AG04450 (cell line): ENCODE measurements at places on chromosomes 4 and X.
A peak's percentile ranks its signal among the peaks of the same experiment; 100 is the strongest.

DNA sequence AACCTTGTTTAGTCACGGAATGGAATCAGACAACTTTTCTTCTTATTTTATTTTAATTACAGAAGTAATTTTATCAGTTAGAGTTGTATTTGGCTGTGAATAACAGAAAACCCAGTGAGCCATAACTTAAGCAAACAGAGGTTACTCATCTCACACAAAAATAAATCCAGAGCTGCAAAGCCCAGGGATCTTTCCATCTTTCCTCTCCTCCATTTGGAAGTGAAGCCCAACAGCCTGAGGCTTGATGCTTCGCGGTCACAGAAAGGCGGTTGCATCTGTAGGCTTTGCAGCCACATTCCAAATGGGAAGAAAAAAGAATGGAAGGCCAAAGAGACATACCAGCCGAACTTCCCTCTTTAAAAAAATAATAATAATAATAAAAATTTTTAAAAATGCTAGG, 22.6 kb downstream of the CHRNA9 start:
- DNase-seq = no peak

DNA sequence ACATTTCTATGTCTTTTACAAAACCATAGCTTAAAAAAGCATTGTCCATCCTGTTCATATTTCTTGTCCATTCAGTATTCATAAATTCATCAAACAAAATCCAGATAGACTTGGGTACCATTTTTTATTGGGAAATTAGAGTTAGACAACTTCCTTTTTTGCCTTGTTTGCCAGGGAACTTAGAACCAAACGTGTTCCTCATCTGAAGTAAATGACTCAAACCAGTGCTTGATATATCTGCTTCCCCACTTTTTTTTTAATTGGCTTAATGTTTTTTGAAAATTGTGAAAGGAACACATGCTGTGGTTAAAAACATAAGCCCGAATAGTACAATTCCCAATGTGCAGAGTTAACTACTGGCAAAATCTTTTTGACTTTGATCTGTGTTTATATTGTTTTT, 44.2 kb downstream of the DLG3 start:
- DNase-seq = no peak

GRCh38 chr4:156137679-156138473, 184.2 kb upstream of the CTSO start:
- DNase-seq = no peak

GRCh38 chr4:32172086-32172485, 1451.9 kb downstream of the PCDH7 start:
- no peak for DNase-seq

DNA sequence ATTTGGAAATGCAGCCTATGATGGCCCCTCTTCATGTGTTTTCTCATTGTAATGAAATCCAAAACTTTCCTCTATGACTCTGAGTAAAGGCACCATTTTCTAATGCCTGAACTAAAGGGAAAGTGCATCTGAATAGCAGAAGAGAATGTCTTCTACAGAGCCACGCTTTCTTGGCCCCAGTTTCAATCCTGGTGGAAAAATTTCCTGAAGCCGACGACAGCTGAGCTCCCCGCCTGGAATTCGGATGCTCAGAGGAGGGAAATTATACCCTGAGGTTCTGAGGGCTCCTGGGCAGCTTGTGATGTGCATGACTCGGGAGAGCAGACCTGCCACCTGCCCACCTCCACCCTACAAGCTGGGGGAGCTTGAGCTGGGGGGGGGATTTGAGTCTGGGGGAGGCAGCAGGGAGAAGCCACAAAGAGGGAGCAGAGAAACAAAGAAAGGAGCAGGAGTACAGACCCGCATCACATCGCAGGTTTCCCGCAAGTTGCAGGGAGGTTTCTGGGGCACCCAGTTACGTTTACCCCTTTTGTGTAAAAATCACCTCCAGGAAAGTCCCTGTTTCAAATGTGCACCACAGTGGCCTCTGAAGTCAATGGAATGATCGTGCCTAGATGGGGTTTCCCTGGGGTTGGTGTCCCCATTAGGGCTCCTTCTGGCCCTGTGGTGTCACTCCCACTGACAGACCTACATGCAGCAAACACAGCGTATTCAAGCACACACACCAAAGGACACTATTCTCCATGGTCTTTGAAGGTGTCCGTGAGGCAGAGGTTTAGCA, 145.6 kb upstream of the RBPJ start:
- DNase-seq = no peak

DNA sequence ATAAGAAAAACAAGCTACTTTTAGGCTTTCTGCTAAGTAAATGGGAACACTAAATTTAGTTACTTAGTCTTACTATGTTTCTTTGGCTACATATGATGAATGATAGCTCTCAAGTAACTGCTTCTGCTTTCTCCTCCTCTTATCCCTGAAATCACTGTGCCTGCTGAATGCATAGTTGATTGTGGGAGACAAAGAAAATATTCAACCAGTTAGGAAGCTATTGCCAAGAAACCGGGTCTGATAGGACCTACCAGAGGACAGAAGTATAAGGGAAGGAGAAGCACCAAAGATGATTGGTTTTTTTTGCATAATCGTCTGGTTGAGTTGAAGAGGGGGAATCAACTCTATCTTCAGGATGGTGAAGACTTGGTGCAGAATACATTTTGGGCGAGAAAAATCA, 28.0 kb upstream of the NDUFC1 start:
- no peak for DNase-seq

GRCh38 chr4:143307531-143307930, 29.1 kb upstream of the GAB1 start:
- no peak for DNase-seq

DNA sequence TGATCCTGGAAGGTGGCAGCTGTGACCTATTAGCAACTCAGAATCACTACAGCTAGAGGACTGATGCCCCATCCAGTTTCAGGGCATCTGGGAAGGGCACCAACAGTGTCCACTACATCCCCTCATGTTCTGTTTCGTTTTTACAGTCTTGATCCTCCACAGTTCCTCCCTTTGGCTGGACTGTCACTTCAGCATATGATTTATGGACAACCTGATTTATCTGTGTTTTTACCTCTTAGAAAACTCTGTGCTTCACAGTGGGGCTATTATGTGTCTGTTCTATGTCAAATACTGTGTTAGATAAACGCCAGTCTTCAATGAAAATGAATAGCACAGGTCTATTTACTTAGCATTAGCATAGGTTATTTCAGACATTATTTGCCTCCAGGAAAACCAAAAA, 63.1 kb upstream of the GRPR start:
- DNase-seq = no peak

DNA sequence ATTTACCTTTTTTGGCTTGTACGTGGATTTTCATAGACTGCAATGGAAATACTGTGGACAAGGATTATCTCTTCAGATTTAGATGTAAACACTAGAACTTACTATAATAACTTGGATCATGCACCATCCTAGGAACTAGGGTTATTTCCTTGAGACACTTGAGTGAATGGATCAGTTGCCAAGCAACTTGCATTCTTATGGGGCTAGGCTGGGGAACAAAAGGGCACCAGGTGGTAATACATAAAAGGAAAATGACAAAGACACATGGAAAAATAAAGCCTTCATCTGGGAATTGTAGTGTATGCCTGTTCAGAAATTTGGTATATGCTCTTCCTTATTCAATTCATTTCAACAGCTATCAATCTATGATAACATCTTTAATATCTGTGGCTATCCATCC, 247.1 kb downstream of the SPRY1 start:
- no peak for DNase-seq

- DNase-seq = no peak
Measured at GRCh38 chr4:66930206-66930605, 615.1 kb downstream of the CENPC start.

- DNase-seq = no peak
Measured at GRCh38 chr4:45078201-45078600, 351.8 kb upstream of the GNPDA2 start.

- no peak for DNase-seq
Measured at GRCh38 chrX:124493984-124494383, 147.6 kb downstream of the SH2D1A start.

DNA sequence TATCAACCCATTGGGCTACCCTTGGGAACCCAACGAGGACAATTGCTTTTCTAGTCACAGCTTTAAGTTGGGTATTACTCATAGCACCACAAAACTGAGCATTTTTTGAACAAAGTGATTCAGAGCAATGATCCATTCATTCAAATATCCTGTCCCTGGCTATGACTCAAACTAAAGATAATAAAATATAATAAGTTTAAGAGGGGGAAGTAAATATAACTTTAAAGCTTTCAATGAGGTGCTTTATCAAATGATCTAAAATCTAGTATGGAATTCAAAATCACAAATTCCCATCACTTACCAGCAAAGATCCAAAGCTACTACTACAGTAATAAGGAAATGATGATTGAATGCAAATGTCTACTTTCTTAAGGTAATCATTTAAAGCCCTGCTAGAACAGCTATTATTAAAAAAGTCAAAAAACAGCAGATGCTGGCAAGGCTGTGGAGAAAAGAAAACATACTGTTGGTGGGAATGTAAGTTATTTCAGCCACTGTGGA, 39.8 kb upstream of the S100G start:
- DNase-seq = no peak

GRCh38 chrX:97843200-97843811, 959.6 kb downstream of the RPA4 start:
- DNase-seq = no peak

DNA sequence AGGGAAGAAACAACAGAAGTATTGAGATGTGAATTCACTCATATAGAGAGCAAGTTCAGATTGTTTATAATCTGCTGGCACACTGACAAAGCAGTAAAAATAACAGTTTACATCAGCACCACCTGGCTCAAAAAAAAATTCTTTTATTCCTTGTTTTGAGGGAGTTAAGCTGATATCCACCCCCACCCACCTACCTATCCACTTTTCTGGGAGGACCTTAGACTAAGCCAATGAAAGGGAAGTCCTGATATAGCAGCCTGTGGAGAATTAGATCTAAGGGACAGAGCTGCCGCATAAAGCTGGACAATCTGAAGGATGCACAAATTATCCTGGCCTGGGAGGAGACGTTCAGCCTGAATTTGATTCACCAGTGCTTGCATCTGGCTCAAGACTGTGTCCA, 264.5 kb downstream of the RCHY1 start:
- DNase-seq = no peak

DNA sequence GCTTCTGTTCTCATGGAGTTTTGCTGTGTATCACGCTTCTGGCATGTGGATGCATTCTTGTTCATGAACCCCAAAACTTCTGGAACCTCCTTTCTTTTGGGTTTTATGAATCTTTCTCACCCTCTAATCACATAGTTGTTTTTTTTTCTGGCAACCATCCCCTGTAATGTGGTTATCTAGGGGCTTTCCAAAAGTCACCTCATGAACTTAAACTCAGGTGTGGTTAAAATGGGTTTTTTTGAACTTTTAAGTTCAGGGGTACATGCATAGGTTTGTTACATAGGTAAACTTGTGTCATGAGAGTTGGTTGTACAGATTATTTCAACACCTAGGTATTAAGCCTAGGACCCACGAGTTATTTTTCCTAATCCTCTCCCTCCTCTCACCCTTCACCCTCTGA, 1099.4 kb upstream of the SLIT2 start:
- no peak for DNase-seq

DNA sequence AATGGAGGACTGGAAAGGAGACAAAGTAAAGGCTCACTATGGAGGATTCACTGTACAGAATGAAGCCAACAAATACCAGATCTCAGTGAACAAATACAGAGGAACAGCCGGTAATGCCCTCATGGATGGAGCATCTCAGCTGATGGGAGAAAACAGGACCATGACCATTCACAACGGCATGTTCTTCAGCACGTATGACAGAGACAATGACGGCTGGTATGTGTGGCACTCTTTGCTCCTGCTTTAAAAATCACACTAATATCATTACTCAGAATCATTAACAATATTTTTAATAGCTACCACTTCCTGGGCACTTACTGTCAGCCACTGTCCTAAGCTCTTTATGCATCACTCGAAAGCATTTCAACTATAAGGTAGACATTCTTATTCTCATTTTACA, 6.8 kb downstream of the FGB start:
- no peak for DNase-seq

GRCh38 chr4:13484749-13485221, 645 bp upstream of the RAB28 start:
- no peak for DNase-seq

DNA sequence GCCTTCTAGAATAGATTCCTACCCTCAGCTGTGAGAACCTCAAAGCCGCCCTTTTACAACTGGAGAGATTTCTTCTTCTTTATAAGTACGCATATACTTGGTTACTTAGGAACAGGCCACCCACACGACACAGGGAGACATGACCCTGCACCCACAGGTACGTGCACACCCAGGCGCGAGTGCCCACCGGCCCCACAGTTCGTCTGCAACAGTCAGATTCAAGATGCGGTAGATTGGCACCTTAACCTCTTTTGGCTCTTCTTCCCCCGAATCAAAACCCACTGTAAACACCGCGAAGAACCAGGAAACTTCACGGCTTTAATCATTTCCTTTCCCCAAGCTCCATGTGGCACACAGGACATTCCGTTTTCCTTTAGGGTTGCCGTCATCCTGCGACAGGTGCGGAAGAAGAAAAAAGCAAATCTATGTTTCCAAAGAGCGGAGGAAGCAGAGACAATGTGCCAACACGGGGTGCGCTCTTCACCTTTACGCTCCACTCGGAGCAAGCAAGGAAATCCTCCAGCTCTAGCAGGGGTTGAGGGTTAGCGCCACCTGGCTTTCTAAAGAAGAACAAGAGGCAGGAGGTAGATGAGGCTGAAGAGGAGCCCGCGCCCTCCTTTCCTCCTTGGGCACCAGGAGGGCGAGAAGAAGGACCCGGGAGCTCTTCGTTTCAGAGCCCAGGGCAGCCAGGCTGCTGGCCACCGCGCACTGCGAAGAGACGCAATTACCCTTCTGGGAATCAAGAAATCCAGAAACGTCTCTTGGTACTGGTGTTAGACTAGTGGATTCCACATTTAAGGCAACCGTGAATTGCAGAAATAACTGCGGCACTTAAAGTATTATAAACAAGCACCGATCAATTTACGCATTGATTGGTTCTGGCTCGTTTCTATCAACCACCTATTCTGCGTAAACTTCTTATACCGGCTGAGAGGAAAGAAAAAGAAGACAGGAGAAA, 35.7 kb downstream of the HAND2 start:
- peak; percentile 41 for DNase-seq
